ENCODE measurements at places on chromosomes 13 and 19.

- no peak for DNase-seq
Measured at GRCh38 chr13:85995788-85996418, 196.7 kb upstream of the SLITRK6 start.

- no peak for DNase-seq
Measured at GRCh38 chr19:54389553-54389952, 24.8 kb upstream of the LAIR1 start.

DNA sequence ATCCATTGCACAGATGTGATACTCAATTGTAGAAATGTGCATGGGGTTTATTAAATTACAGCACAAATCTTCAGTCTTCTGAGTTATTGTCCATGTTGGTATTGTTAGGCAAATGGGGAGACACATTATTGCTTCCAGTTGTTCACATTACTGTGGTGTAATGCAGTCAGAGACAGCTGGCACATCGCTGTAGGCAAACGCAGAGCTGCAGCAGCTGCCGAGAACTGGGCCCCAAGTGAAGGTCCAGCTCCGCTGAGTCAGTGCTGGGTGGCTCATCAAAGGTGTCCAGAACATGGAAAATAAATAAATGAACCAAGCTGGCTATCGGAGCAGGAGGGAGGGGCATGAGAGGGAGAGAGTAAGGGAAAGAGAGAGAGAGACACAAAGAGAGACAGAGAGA, 299.1 kb upstream of the OBI1 start:
- DNase-seq: no peak

- DNase-seq: no peak
Measured at GRCh38 chr13:24746618-24747247, 17.2 kb upstream of the RNF17 start.

DNA sequence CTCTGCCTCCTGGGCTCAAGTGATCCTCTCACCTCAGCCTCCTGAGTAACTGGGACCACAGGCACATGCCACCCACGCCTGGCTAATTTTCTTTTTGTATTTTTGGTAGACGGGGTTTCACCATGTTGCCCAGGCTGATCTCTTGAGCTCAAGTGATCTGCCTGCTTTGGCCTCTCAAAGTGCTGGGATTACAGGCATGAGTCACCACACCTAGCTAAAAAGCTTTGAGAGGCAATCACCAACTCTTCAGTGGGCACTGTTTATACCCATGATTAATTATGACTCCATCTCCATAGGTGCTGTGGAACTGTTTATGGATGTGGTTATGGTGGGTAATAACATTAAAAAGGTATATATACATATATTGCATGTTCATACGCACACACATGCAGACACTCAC, 7.5 kb upstream of the RBM26 start:
- DNase-seq: no peak

GRCh38 chr19:16571822-16572331, 338 bp downstream of the SLC35E1 start:
- no peak for DNase-seq

- no peak for DNase-seq
Measured at GRCh38 chr19:32166238-32166637, 179.2 kb upstream of the ZNF507 start.

- no peak for DNase-seq
Measured at GRCh38 chr13:64758521-64759244, 2471.5 kb downstream of the PCDH9 start.

DNA sequence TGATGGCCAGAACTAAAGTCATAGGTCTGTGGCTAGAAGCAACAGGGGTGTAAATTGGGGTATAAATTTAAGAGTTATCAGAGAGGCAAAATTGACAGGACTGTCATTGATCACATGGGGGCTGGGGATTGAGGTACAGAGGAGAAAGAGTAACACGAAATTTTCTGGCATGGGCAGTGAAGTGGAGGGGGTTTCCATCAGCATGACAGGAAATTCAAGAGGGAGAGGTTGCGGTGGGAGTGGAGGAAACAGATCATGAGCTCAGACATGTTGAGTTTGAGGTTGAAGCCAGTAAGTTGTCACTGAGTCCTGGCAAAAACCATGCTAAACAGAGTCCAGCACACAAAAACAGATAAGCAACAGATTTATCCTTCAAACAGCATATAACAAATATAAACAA, 192.1 kb upstream of the TSC22D1 start:
- no peak for DNase-seq

GRCh38 chr19:16328824-16329482, 4.3 kb downstream of the KLF2 start:
- DNase-seq: no peak

DNA sequence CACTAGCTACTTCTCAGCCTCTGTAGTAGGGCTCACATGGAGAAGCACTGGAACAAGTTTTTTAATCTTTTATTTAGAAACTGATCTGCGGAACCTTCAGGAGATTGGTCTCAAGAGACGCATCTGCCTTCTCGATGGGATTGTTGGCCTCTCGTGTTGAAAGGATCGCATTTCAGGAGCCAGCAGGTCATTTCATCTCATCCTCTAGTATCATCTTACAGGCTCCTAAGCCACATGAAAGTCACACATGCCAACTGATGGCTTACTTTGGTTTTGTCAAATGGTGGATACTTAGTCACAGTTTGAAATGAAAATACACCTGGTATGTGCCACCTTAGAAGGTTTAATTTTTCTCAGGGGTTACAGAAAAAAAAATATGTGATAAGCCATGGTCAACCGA, 1703.6 kb downstream of the EFNB2 start:
- DNase-seq: no peak

- no peak for DNase-seq
Measured at GRCh38 chr13:113862931-113863523, 849 bp downstream of the GAS6 start.

- no peak for DNase-seq
Measured at GRCh38 chr13:105050686-105051085, 1484.8 kb downstream of the EFNB2 start.

DNA sequence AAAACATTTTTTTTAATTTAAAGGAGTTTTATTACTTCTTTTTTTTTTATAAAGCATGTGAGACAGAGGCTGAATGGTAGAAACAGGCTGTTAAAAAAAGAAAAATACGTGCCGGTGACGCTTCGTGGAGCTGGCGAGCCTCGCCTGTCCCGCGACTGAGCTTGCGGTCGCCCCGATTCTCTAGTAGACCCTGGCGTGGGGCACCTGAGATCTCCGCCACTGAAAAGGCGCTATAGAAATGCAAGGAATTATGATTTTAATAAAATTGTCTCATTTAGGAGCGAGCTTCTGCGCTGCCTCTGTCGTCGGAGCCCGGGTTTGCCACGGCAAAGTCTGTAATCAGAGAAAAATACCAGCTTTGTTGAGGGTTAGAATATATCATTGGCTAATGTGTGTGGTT, 18.4 kb downstream of the NFIX start:
- DNase-seq: no peak

GRCh38 chr13:29551214-29551613, 44.3 kb downstream of the SLC7A1 start:
- no peak for DNase-seq
